ENCODE measurements at places on chromosomes 6 and 20.

DNA sequence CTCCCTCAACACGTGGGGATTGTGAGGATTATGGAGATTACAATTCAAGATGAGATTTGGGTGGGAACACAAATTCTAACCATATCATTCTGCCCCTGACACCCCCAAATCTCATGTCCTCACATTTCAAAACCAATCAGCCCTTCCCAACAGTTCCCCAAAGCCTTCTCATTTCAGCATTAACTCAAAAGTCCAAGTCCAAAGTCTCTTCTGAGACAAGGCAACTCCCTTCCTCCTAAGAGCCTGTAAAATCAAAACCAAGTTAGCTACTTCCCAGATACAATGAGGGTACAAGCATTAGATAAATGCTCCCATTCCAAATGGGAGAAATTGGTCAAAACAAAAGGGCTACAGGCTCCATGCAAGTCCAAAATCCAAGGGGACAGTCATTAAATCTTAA is 39.6 kb upstream of the PLAGL1 start:
- H3K36me3 ChIP-seq, result no peaks in the 10 kb centered on the region
- no peak overlapping the region for H3K4me3 ChIP-seq
- no peaks in the 10 kb centered on the region for H3K4me1 ChIP-seq

GRCh38 chr20:50354721-50355589 is 155.2 kb upstream of the PTPN1 start:
- H3K36me3 ChIP-seq, result no peaks in the 10 kb centered on the region
- H3K27ac ChIP-seq, result no peak overlapping the region
- no peaks in the 10 kb centered on the region for H3K27me3 ChIP-seq
- peaks cover 12% of the 10 kb centered on the region for H3K4me1 ChIP-seq
- H3K4me3 ChIP-seq, result no peak overlapping the region

- no peak for DNase-seq
- H3K27ac ChIP-seq, result no peak overlapping the region
- H3K4me1 ChIP-seq, result no peaks in the 10 kb centered on the region
- H3K36me3 ChIP-seq, result no peaks in the 10 kb centered on the region
- H3K4me3 ChIP-seq, result no peak overlapping the region
- H3K27me3 ChIP-seq, result no peaks in the 10 kb centered on the region
These were observed 443.9 kb downstream of the CDKAL1 start for GRCh38 chr6:20978151-20978614.

DNA sequence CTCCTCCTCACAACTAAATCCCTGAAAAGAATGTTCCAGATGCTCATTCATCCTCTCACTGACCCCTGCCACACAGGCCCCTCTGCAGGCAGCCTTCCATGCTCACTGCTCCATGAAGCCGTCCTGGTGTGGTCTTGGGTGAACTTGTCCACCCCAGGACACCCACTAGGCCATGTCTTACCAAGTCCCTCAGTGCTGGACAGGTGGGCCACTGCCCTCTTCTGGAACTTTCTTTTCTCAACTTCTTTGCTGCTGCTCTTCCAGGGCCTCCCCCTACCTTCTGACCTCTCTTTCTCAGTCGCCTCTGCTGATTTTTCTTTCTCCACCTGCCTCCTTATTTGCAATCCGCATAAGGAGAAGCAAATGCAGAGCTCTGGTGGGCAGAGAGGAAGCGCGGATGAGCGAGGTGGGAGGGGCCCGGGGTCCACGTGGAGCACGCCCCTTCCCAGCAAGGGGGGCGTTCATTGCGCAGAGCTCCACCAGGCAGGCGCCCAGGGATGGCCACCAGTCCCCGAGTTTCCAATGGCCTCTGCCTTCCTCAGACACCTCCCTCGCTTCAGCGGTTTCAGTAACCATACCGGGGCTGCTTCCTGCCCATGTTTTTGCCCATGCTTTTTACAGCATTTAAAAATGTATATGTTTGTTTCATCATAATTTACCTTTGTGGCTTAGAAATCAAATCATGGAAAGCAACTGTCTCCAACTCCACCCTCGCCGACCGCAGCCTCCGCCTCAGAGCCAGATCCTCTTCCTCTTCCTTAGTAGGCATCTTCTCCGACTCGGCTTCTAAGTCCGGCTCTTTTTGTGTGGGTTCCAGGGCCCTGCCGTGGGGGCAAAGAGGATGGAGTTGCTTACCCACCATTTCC is 129.6 kb downstream of the ZDHHC14 start:
- H3K4me1 ChIP-seq, result no peaks in the 10 kb centered on the region
- no peak overlapping the region for H3K27ac ChIP-seq
- H3K4me3 ChIP-seq, result no peak overlapping the region
- no peaks in the 10 kb centered on the region for H3K27me3 ChIP-seq
- H3K36me3 ChIP-seq, result no peaks in the 10 kb centered on the region
- no peak for DNase-seq

DNA sequence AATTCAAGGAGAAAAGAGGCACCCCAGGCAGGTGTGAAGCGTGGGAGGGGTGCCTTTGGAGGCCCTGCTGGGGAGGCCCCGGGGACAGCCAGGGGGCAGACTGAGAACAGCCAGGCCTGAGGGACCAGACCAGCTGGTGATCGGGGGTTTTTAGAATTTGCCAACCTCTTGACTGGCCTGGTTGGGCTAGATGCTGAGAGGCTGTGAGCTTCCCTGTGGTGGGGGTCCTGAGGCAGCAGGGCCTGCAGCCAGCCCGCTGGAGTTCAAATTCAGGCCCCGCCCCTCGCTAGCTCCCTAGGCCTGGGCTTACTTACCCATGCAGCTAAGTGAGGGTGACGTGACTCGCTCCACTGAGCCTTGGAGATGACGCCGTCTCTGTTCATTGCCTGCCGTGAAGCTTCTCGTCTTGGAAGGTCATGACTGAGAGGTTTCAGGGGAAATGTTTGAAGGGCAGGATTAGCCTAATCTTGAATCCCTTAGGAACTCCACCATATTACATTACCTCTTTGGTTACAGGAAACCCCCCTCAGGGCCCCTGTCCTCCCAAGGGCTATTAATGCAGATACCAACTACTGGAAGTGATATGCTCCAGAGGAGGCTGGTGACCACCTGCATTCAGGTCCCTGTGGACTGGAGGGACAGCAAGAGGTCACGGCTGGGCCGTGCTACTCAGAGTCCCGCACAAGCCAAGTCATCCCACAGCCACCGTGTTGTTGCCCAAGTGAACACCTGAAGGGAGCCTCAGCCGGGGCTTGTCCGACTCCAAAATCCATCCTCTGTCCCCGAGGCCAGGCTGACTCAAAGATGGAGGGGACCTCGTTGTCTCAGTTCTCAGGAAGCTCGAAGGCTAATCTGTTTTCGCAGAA is 73.9 kb upstream of the DUSP22 start:
- no peak overlapping the region for H3K4me3 ChIP-seq
- H3K36me3 ChIP-seq, result no peaks in the 10 kb centered on the region
- DNase-seq, result no peak
- no peak overlapping the region for H3K27ac ChIP-seq
- H3K27me3 ChIP-seq, result peaks cover 8% of the 10 kb centered on the region
- H3K4me1 ChIP-seq, result peaks cover 8% of the 10 kb centered on the region

DNA sequence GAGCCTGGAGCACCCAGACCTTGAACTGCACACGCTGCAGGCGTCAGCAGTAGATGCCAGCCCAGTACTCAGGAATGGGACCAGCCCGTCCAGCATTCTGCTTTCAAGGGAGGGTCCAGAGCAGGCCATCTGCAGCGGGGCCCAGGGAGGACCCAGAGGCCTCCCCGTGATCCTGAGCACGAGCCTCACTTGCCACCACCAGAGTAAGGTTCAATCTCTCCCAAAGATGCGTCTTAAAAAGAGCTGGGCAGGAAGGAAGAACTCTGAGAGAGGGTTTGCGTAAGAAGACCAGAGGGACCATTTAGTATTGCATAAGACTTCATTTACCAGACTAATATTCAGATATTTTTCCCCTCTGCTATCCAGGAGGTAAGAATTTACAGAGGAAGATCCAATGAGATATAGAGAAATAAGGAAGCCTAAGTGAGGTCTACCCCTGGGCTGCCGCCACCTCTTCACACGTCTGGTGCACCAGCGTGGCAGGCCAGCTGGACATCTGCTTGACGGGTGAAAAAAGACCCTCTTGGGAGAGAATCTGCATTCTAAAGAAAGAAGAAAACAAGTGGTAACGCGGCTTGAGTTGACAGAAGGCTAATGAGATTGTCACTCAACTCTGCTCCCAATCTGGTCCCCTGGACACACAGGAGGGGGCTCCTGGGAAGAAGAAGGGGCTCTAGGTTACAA is 107.3 kb downstream of the PRND start:
- H3K36me3 ChIP-seq, result no peaks in the 10 kb centered on the region
- H3K4me1 ChIP-seq, result peaks cover 5% of the 10 kb centered on the region
- no peaks in the 10 kb centered on the region for H3K27me3 ChIP-seq
- no peak for DNase-seq

- no peak overlapping the region for H3K27ac ChIP-seq
- H3K27me3 ChIP-seq, result no peaks in the 10 kb centered on the region
- H3K36me3 ChIP-seq, result no peaks in the 10 kb centered on the region
- H3K4me3 ChIP-seq, result no peak overlapping the region
These were observed 8.4 kb upstream of the NUP153 start for GRCh38 chr6:17714879-17715851.

DNA sequence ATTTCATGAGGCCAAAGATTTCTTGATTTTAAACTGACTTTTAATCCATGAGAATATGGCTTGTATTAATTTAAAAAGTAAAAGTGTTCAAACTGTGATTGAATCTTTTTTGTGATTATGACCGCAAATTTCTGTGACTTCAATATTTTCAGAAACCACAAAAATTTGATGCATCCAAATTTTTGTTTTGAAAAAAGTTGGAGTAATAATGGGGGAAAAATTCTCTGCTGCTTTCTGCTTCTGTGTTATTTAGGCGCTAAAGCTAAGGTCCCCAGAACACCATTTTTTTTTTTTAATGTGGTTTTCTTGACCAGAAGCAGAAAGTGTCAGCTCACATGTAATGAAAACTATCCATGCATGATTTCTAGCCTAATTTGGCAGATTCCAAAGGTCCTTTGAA is 65.3 kb downstream of the GRIK2 start:
- DNase-seq, result no peak
- H3K4me3 ChIP-seq, result no peak overlapping the region

DNA sequence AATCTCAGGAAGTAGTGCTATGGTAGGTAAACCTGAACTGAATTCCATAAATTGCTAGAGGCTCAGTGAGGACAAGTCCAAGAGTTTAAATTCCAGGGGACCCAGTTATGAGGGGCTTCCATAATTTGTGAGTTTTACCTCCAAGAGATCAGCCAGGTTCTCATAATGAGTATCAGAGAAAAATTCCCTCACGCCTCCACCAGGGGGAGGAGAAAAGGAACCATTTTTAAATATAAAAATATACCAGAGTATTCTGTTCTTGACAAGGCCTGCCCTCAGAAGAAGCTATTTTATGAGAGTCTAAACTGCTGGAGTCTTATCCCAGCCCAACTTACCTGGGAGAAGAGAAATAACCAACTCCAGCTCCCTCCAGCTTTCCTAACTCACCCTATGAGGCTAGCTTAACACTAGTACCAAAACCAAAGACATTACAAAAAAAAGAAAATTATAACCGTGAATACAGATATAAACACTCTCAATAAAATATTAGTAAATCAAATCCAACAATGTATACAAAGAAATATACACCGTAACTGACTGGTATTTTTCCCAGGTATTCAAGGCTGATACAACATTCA is 158.7 kb downstream of the TFAP2A start:
- DNase-seq, result no peak
- H3K27ac ChIP-seq, result no peak overlapping the region

DNA sequence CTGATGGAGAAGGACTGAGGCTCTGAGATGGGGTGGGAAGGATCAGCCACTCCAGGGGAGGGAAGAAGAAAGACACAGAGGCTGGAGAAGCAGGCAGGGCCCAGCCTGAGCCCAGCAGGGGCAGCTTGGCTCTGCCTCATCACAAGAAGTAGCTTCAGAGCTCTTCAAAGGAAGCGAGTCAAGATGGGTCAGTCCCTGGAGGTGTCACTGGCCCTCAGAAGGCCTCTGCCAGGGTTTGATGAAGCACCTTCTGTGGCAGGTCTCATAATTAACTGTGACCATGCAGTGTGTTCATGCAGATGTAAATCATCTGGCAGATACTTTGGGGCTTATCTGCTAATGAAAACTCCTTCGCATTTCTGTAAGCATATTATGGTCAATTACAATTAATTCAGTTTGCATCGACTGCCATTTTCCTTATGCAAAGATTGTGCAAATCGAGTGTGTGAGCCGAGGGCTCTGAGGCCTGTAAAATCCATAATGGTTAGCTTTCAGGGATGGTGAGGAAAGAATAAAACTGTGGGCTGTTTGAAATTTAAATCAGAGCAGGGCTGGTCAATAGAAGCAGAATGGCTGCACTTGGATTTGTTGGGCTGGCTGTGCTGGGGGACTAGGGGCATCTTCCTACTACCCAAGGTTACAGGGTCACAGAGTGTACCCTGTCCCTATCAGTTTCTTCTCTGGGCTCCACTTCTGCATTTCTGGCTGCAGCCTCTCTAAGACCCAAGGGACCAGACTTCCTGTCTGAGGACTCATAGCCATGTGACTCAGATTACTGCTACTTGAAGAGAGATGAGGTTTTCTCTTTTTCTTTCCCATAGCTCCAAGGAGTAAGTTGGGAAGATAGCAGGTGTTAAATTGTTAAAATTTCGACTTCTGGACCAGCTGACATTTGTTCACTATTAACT is 376.6 kb downstream of the DHX35 start:
- no peaks in the 10 kb centered on the region for H3K27me3 ChIP-seq
- DNase-seq, result no peak
- no peak overlapping the region for H3K27ac ChIP-seq
- H3K4me1 ChIP-seq, result no peaks in the 10 kb centered on the region
- H3K4me3 ChIP-seq, result no peak overlapping the region
- no peaks in the 10 kb centered on the region for H3K36me3 ChIP-seq

GRCh38 chr6:32109114-32109764 is at the start of gene TNXB:
Gene TNXB, minus strand, starts transcription at chr6:32109338. Its CDS starts 11,140 bp downstream, at chr6:32098198.
- H3K4me1 ChIP-seq, result peaks cover 74% of the 10 kb centered on the region
- no peaks in the 10 kb centered on the region for H3K27me3 ChIP-seq
- H3K36me3 ChIP-seq, result no peaks in the 10 kb centered on the region

DNA sequence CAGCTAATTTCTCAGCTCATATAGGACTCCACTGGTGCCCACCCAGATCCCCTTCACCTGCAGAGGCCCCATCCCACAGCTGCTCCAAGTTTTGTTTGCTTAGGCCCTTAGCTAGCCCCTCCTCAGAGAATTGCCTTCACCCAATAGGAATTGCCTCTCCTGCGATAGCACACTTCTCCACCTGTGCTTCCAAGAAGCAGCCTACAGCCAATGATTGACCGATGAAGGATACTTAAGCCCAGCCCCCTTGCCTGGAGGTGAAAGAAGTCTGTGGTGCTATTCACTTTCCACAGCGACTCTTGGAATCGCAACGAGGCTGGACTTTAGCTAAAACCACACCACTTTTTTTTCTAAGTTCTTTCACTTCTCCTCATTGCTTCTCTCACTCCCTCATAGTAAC is 353.2 kb upstream of the BTBD3 start:
- no peak overlapping the region for H3K27ac ChIP-seq
- no peaks in the 10 kb centered on the region for H3K36me3 ChIP-seq
- no peaks in the 10 kb centered on the region for H3K4me1 ChIP-seq
- no peak overlapping the region for H3K4me3 ChIP-seq
- DNase-seq, result no peak
- no peaks in the 10 kb centered on the region for H3K27me3 ChIP-seq

DNA sequence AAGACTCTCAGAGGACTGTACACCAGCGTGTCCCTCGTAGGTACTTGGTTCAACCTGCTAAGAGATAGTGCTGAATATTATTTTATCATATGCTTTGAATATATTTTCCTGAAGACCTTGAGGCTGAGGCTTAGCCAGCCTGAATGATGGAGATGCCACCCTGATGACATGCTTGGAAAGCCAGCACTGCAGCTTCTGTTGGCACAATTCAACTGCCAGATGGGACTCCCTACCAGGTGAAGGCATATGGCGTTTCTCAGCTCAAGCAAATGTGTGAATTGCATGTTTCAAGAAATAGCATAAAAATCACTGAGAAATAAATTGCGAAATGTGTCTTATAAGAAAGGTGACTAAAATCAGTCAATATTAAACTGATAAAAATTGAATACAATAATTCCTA is 228.1 kb upstream of the CST7 start:
- peaks cover 7% of the 10 kb centered on the region for H3K27me3 ChIP-seq
- H3K27ac ChIP-seq, result no peak overlapping the region
- DNase-seq, result no peak
- H3K4me1 ChIP-seq, result no peaks in the 10 kb centered on the region
